Fibroblast of villous mesenchyme (primary cell): ENCODE measurements at places on chromosomes 1 and 21.

DNA sequence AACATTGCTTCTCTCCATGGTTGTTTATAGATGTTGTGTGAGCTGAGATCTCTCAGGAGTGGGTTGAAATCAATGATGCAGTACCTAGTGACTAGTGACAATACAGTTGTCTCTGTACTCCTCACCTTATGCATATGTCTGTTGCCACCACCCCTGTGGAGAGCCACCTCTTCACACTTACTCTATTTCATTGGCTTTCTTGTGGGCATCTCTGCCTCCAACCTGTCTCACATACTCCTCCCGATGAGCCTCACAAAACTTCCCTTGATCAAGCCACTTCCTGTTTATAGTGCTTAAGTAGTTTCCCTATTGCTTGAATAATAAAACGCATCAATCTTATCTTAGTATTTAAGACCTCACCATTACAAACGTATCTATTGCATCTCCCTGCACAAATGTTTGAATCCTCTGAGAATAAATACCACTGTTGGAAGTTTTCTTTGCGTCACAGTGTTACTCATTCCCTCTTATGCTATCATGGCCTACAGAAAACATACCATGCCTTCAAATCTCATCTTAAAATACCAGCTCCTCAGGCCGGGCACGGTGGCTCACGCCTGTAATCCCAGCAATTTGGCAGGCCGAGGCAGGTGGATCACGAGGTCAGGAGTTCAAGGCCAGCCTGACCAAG is 54.7 kb upstream of the GREM2 start:
- no peak for DNase-seq

GRCh38 chr1:43041591-43041990 is 82.9 kb upstream of the SLC2A1 start:
- DNase-seq, result no peak

GRCh38 chr1:64934115-64934877 is 32.1 kb downstream of the JAK1 start:
- DNase-seq, result peak; percentile 91

DNA sequence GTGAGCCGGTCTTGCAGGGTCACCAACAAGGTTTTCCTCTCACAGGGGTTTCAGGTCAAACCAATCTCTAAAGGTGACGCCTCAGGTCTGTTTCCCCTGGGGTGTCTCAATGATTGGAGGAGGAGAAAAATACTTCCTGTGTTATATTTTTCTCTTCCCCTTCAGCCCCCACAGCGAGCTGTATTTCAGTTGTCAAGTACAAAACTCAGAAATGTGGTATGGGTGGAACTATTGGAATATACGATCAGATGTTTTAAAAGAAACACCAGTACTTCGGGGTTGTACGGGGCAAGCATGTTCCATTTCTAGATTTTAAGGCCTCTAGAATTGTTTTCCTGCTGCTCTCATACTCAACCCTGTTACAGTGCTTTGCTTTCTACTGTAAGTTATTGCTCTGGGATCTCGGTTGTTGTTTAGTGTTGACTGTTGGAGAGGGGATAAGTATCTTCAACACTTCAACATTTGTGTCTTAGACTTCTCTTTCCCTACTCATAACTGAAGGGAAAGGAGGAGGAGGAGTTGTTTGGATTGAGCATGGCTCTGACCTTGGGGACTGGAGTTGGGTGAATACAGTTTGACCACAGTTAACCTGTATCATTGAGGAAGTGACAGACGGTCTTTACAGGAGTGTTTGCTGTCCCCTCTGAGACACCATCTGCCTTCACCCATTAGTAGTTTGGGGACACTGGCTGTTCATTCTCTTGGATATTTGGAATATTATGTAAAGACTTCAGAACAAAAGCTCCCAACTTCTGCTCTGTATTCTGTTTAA is 2.0 kb downstream of the MAPKAPK2 start:
- DNase-seq, result no peak

- no peak for DNase-seq
Observed at GRCh38 chr1:210328032-210328745, 513 bp upstream of the HHAT start.

DNA sequence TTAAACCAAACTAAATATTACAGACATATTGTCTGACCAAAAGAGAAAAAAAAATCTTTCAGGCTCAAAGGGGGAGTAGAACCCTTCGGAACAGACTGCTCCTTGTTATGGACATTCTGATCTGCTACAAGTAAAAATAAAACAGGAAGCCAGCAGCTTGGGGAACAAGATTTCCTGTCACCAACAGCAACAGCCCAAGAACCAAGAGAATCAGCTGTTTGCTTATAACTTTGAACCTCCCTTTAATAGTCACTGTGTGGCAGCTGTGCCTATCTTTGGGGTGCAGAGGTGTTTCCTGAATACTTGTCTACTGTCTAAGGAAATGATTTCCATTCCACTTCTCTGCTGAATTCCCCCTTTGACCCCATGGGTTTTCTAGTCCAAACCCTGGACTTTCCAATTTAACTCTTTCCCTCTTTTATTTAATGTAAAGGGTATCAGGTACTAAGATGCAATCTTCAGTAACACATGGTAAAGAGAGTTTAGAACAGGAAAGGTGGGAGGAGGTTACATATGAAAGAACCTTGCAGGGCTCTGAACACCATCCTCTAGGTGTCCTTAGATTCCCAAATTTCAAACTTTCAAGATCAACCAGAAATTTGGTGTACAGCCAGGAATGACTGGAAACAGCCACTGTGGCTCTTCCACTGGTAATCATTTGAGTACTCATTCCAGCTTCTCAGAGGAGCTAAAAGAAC is 38.6 kb downstream of the GPR3 start:
- peak; percentile 22 for DNase-seq

DNA sequence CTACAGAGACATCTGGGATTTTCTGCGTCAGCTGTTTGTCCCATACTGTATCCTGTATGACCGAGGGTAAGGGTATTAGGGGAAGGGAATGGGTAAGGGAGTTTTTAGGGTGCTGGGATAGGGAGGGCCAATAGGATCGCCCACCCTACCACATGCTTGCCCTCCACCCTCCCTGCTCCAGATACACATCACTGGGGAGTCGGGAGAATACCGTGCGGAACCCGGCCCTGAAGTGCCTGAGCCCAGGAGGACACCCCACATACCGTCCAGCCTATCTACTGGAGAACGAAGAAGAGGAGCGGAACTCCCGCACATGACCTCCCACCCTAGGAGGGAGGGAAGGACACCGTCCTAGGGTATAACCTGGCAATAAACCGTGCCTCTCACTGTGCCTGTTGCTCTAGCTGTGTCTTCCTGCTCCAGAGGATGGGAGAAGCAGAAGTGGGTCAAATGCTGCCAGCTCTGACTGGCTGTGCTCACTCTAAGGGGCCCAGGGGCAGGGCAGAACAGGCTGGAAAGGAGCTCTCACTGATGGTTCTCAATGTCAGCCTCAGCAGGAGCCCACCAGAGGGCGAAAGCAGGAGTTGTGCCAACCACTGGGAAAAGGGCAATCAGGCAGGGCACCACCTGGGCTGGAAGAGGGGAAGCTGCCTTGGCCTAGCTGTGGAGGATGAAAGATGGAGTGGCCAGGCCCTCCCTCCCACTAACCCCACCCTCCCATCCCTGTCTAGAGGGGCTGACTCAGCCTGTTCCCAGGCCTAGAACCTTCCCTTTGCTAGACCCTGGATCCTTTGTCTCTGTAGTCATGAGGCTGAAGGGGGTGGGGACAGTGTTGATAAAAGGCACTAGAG is 440 bp upstream of the LENEP start:
- peak; percentile 35 for DNase-seq

DNA sequence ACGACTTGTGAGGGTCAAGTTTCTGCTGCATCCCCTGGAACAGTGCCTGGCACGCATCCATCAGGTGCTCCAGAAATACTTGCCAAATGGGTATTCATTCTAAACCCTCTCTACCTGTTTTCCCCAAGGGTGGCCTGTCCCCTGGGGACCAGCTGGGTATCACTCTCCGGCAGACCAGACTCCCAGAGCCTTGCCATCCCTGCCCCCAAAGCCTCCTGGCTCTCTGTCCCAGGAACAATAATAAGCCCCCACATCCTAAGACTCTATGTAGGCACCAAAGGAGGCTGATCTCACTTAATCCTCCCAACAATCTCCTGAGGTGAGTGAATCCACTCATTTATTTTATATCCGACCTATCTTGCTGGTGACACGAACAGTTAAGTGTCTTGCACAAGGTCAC is 96.7 kb downstream of the MRPL37 start:
- DNase-seq, result no peak

- no peak for DNase-seq
Observed at GRCh38 chr1:20373764-20374163, 83.1 kb downstream of the VWA5B1 start.

DNA sequence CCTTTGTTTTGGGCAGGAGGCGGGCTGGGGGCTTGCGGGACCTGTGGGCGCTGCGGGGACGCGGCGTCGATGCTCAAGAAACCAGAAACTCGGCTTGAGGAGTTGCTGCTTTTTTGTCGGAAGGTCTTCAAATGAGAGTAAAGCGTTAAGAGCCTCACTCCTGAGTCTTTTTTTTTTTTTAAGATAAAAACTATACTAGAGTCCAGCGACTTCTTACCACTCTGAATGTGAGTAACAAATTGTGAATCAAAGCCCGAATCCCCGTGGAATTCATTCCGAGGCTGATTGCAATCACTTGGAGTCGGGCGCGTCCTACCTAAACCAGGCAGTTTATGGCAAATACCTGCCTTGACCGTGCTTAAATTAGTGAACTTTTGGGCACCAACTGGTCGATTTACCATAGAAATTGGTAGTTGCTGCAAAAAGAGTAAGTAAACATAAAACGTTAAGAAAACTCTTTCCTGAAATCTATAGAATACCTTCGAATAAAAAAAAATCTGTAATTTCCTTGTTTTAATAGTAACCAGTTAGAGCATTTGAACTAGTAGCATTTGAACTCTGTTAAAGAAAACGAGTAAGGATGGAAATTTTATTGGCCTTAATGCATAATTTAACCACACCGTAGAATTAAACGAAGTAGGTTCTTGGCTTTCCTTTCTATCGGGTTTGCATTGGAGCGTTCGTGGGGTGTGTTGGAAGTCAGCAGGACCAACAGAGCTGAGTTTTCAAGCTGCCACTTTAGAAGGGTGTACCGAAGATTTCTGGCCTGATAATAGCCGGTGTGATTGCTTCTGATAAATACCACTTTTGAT is 769 bp downstream of the GPSM2 start:
- peak; percentile 34 for DNase-seq
